ENCODE measurements at places on chromosomes 3 and 15.

DNA sequence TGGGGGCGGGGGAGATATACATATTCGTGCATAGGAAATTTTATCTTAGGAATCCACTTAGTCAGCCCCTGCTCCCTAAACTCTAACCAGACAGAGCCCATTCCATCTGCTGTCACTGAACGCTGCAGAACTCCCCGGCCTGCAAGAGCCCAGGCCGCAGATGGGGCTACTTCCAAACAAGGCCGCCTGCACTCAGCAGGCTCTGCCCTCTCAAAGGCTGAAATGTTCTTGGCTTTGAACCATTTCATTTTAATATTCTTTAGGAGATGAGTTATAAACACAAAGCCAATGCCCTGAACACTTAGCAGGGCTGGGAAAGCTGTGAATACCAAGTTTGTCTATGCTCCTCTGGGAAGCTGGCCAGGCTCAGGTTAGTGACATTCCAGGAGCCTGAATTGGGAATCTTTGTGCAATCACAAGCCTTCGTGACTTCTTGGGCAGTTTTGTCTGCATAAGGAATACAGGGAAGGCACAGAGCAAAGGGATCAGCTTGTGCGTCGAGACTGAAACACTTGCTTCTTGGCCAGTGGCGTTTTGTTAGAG, 65.0 kb downstream of the SYNM start:
- no peak for DNase-seq

DNA sequence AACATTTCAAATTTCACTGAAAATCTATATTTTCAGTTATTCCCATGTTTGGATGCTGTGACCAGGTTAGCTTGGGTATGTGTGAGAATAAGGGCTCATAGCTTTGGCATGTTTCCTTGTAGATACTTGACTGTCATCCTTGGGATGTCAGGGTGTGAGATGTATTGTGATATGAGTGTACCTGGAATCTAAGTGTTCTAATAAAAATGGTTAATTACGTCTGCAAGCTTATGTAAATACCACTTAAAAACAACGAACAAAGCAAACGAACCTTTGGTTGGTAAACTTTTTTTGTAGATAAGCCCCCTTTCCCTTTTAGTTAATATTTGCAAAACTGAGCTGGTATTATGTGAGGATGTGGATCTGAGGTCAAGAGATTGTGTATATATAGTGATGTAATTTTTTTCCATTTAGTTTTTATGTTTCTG, 63.5 kb downstream of the FNDC3B start:
- DNase-seq: no peak

- DNase-seq: no peak
These were observed 161.7 kb downstream of the BBX start for GRCh38 chr3:107684431-107684925.

DNA sequence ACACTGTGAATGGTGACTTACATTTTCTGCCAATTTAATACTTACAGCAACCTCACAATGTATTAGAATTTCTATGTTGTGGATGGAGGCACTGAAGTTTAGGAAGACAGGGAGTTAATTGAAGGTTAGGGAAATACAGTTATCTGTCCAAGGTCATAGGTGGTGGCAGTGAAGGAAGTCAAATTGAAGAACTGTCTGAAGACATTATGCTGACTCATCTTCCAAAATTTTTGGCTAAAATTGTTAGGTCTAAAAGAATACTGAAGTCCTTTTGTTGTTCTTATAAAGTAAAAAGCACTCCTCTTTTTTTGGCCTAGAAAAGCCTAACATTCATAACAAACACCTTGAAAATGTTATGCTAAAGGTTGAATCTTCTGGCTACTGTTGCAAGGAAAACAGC, 27.7 kb downstream of the EMC4 start:
- no peak for DNase-seq

- DNase-seq: no peak
These were observed 154.5 kb upstream of the SATB1 start for GRCh38 chr3:18579661-18580060.
